ENCODE measurements at places on chromosomes 5 and 9. TPM values are rescaled to one million over a fixed set of nuclear protein-coding genes. Genes with fewer than 3 reads are reported as not detected.

TRIM7 gene
- total RNA-seq, result 1.8 TPM

MUSK gene
- total RNA-seq, result not detected

OR4F3 gene
- not detected for total RNA-seq

CNTNAP3B gene
- not detected for total RNA-seq

HRCT1 gene
- not detected for total RNA-seq

RLN2 gene
- 4.0 TPM for total RNA-seq

TTC39B gene
- 43.9 TPM for total RNA-seq

TMEM252 gene
- not detected for total RNA-seq

CCDC183 gene
- total RNA-seq, result 0.47 TPM

MAMDC2 gene
- total RNA-seq, result not detected

NRARP gene
- total RNA-seq, result 1.8 TPM

MOB3B gene
- total RNA-seq, result 3.0 TPM

CDKN2B-AS1 gene
- not detected for total RNA-seq

MYMK gene
- not detected for total RNA-seq

DEPDC1B gene
- 35.0 TPM for total RNA-seq

PROB1 gene
- 1.2 TPM for total RNA-seq

ORM2 gene
- not detected for total RNA-seq

CDX1 gene
- not detected for total RNA-seq

All from activated naive CD4-positive, alpha-beta T cell treated with anti-CD3 and anti-CD28 coated beads for 36 hours (primary cell).